ENCODE measurements at places on chromosomes 4 and X. TPM values are rescaled to one million over a fixed set of nuclear protein-coding genes. Genes with fewer than 3 reads are reported as not detected.

REELD1 gene
- not detected for total RNA-seq

TRAM1L1 gene
- total RNA-seq = not detected

PDE6B gene
- 20.1 TPM for total RNA-seq

CCNG2 gene
- total RNA-seq = 31.6 TPM

CLDN34 gene
- total RNA-seq = not detected

TMPRSS11A gene
- total RNA-seq = not detected

CORIN gene
- total RNA-seq = not detected

PFKFB1 gene
- total RNA-seq = 0.27 TPM

GRCh38 chr4:39648213-39648612 is 9.5 kb upstream of the SMIM14 start:
- no peak overlapping the region for H3K27ac ChIP-seq
- no peaks in the 10 kb centered on the region for H3K36me3 ChIP-seq
- H3K27me3 ChIP-seq = no peaks in the 10 kb centered on the region
- no peaks in the 10 kb centered on the region for H3K4me1 ChIP-seq
- no peak for DNase-seq

- H3K4me1 ChIP-seq = no peaks in the 10 kb centered on the region
- DNase-seq = no peak
- H3K36me3 ChIP-seq = no peaks in the 10 kb centered on the region
- H3K27me3 ChIP-seq = no peaks in the 10 kb centered on the region
- no peak overlapping the region for H3K4me3 ChIP-seq
- no peak overlapping the region for H3K27ac ChIP-seq
Observed at GRCh38 chr4:81546777-81547176, 75.1 kb upstream of the RASGEF1B start.

- no peak overlapping the region for H3K4me3 ChIP-seq
- no peaks in the 10 kb centered on the region for H3K4me1 ChIP-seq
- DNase-seq = no peak
- no peaks in the 10 kb centered on the region for H3K27me3 ChIP-seq
- H3K27ac ChIP-seq = no peak overlapping the region
Observed at GRCh38 chr4:88628746-88629145, 36.5 kb downstream of the HERC3 start.

- DNase-seq = no peak
- H3K27ac ChIP-seq = no peak within 1 kb of the TSS
- H3K36me3 ChIP-seq = no peaks in the 10 kb centered on the region
- no peaks in the 10 kb centered on the region for H3K4me1 ChIP-seq
- H3K4me3 ChIP-seq = no peak within 1 kb of the TSS
Observed at GRCh38 chrX:103776546-103776945, at the start of gene PLP1. PLP1 (plus strand) TSS chrX:103776840; CDS start chrX:103776996, 156 bp downstream.

DNA sequence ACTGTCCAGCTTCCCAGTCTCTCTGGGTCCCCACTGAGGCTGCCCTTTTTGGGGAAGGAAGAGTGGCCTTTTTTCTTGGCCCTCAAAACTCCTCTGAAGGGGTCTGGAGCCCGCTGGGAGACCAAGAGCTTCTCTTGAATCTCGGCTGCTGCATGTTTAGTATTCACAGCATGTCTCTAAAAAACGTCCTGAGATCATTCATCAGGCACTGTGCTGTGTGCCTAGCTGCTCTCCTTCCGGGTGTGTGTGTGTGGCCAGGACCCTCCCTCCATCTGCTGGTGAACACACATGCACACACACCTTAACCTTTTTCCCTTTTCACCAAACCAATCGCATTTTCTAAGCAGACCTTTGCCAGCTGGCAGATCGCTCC is 841 bp upstream of the FRMPD3 start:
- H3K27ac ChIP-seq = no peak overlapping the region
- H3K27me3 ChIP-seq = no peaks in the 10 kb centered on the region
- H3K4me3 ChIP-seq = no peak overlapping the region
- DNase-seq = no peak
- no peaks in the 10 kb centered on the region for H3K4me1 ChIP-seq

DNA sequence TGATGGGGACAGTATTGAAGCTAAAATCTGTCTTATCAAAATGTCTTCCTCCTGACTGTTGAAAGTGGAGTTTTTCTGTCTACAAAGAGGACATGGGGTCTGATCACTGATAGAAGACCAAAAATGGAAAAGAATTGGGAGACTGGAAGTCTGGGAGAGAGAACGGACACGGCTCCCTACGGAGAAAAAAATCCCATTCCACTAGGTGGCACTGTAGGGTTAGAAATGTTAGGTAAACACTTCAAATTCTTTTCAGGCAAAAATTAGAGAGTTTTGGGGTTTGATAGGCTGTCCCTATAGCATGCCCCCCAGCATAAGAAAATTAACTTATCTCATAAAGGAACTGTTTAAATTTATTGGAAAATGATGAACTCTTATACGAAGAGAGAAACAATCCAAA is 200.5 kb downstream of the FAM133A start:
- H3K27me3 ChIP-seq = no peaks in the 10 kb centered on the region
- H3K4me1 ChIP-seq = no peaks in the 10 kb centered on the region
- DNase-seq = no peak

DNA sequence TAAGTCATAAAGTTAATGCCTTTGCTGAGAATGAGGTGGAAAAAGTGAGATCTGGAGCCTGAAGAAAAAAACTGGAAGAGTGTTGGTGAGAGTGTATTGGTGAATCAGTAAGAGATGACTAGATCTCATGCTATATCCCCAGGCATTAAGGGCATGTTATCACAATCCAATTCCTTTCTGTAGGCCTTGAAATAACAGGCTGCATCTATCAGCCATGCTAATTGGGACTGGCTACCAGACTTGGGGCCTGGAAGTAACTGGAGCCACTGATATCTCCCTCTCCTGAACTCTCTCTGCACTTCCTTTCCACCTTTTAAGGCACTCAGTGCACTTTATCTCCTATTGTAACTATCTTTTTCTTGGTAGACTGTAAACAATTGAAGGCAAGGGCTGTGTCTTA is 88.8 kb upstream of the HPRT1 start:
- no peak overlapping the region for H3K27ac ChIP-seq
- no peaks in the 10 kb centered on the region for H3K36me3 ChIP-seq
- H3K4me1 ChIP-seq = peaks cover 2% of the 10 kb centered on the region
- no peak overlapping the region for H3K4me3 ChIP-seq
- DNase-seq = no peak

GRCh38 chr4:48944756-48945241 is 38.2 kb upstream of the OCIAD2 start:
- DNase-seq = peak; percentile 68
- no peak overlapping the region for H3K27ac ChIP-seq
- peaks cover 18% of the 10 kb centered on the region for H3K4me1 ChIP-seq
- peak overlapping the region; percentile 25 for H3K4me3 ChIP-seq

DNA sequence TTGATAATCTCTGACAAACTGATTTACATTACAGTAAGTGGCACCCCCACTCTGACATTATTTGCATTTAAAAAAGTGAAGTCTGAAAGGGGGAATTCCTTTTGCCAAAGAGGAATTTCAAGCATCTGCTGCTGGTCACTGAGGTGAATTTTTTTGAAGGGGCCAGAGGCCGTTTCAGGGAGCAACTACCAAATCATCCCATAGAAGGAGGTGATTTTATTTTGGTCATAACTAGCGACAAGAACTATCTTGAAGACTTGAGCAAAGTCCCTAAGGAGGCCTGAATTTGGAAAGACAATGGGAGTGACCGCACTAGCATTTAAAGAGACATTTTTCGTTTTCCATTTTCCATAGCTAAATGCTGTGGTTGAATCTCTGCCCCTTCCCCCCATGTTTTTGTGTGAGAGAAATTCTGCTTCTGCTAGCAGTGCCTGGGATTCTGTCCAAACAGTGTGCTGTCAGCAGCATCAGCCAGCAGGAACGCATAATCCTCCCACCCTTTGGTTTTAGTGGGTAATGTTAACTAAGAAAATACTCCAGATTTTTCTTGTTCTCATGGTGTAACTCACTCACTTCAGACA is 110.1 kb upstream of the MED14 start:
- no peak overlapping the region for H3K4me3 ChIP-seq
- H3K27me3 ChIP-seq = peaks cover 2% of the 10 kb centered on the region
- H3K4me1 ChIP-seq = no peaks in the 10 kb centered on the region
- no peak overlapping the region for H3K27ac ChIP-seq

DNA sequence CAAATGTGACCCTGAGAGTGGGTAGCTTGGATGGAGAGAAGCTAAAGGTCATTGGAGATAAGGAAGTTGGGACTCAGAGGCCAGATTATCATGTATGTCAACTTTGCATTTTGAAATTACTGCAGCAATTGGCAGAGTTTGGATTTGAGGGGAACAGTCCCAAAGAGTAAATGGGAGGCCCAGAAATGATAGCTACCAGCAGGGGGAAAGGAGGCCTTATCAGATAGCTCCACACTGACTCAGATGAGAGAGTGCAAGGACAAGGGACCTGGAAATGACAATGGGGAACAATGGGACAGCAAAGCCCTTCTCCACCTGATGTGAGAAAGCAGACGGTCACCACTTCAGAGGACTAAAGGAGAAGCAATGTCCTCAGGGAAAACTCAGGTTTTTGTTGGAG is 201.5 kb upstream of the JADE1 start:
- H3K27ac ChIP-seq = no peak overlapping the region
- no peaks in the 10 kb centered on the region for H3K36me3 ChIP-seq
- no peaks in the 10 kb centered on the region for H3K4me1 ChIP-seq

DNA sequence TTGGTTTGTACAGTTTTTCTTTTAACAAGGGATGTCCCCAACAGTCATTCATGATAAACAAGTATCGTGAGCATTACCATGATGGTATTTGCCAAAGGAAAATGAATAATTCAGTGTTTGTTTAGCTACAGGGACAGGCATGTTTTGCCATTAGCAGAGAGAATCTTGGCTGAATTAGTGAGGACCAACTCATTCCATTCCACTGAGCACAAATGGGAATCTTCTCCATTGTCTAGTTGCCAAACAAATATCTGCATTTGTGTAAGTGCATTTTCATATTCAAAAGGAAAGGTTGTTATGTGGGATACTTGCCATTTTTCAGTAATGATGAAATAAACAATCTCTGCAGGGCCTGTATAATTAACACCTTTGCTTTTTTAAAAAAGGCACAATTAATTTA is 1762.6 kb downstream of the RPA4 start:
- no peak overlapping the region for H3K27ac ChIP-seq
- H3K4me3 ChIP-seq = no peak overlapping the region
- H3K27me3 ChIP-seq = no peaks in the 10 kb centered on the region
- DNase-seq = no peak
- H3K4me1 ChIP-seq = no peaks in the 10 kb centered on the region
- no peaks in the 10 kb centered on the region for H3K36me3 ChIP-seq

DNA sequence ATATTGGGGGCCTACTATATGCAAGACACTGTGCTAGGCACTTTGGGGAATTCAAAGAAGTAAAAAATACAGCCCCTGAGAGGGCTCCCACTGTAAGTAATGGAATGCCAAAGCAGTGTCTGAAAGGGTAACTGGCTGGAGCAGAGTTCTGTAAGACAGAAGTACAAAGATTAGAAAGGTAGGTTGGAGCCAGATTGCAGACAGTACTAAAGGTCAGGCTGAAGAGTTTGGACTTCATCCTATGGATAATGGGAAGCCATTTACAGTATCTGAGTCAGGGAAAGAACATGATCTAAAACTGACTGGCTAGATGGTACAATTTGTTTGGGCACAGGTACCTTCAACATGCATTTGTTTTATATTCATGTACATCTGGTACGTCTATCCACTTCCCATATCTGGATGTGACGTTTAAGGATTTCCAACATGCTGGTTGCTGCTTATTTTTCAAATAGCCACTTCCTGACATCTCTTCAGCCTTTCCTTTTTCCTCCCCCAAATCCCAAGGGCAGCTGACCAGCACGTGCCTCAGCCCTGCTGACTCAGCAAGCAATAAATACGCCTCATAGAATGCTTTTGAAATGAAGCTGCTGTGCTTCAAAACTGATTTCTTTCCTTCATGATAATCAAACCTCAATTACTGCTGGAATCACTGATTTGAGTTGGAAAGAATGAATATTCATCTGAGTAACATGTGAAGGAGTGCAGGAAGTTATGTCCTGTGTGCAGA is 9.5 kb downstream of the ENOX2 start:
- H3K27me3 ChIP-seq = no peaks in the 10 kb centered on the region
- DNase-seq = no peak
- peaks cover 4% of the 10 kb centered on the region for H3K4me1 ChIP-seq
- no peak overlapping the region for H3K4me3 ChIP-seq
- H3K36me3 ChIP-seq = no peaks in the 10 kb centered on the region

- H3K27ac ChIP-seq = no peak overlapping the region
- H3K4me3 ChIP-seq = no peak overlapping the region
- H3K27me3 ChIP-seq = no peaks in the 10 kb centered on the region
- H3K36me3 ChIP-seq = peaks cover 12% of the 10 kb centered on the region
Observed at GRCh38 chrX:154057791-154058190, 38.1 kb upstream of the IRAK1 start.

- H3K27ac ChIP-seq = no peak overlapping the region
- H3K4me1 ChIP-seq = no peaks in the 10 kb centered on the region
- H3K36me3 ChIP-seq = no peaks in the 10 kb centered on the region
- DNase-seq = no peak
Observed at GRCh38 chrX:107579956-107580355, 48.4 kb upstream of the PRPS1 start.

- DNase-seq = no peak
- no peak overlapping the region for H3K4me3 ChIP-seq
- no peaks in the 10 kb centered on the region for H3K27me3 ChIP-seq
- no peaks in the 10 kb centered on the region for H3K36me3 ChIP-seq
Observed at GRCh38 chr4:8370106-8370787, 70.3 kb downstream of the ACOX3 start.

DNA sequence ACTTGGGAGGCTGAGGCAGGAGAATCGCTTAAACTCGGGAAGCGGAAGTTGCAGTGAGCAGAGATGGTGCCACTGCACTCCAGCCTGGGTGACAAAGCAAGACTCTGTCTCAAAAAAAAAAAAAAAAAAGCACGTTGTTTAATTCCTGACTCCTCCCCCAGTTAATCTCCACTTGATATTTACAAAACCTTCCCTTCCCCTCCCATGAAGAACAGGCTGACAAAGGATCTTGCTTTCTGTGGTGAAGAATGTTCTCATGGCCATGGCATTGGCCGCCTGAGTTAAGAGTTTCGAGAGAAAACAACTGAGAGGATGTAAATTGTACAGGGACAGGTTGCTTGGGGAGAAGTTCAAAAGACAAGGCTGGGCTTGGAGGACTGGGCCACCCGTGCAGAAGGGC is 168.2 kb upstream of the BCOR start:
- DNase-seq = no peak
- H3K27ac ChIP-seq = no peak overlapping the region
- H3K27me3 ChIP-seq = no peaks in the 10 kb centered on the region
- no peak overlapping the region for H3K4me3 ChIP-seq
- H3K36me3 ChIP-seq = no peaks in the 10 kb centered on the region

- no peak overlapping the region for H3K27ac ChIP-seq
- H3K27me3 ChIP-seq = no peaks in the 10 kb centered on the region
- no peak overlapping the region for H3K4me3 ChIP-seq
- H3K36me3 ChIP-seq = no peaks in the 10 kb centered on the region
- H3K4me1 ChIP-seq = no peaks in the 10 kb centered on the region
Observed at GRCh38 chr4:169164669-169165415, 105.9 kb downstream of the SH3RF1 start.

DNA sequence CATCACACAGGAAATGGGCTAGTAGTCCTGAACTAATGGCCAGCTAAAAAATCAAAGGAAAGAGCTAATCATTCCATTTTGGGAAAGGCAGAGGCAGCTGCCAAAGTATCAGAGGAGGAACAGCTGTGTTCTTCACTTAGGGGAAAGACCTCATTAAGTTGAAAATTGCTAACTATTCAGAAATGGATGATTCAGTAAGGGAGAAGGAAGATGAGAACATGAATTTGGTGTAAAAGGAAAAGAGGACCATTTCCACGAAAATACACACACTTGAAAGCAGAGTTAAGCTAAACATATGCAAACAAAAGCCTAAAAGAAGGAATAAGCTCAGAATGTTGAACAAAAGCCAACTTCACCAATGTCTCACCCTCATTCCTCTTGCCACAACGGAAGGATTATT is 90.4 kb downstream of the PCDH19 start:
- H3K4me1 ChIP-seq = no peaks in the 10 kb centered on the region
- DNase-seq = no peak
- no peak overlapping the region for H3K27ac ChIP-seq
- H3K4me3 ChIP-seq = no peak overlapping the region
- H3K36me3 ChIP-seq = no peaks in the 10 kb centered on the region

All from naive thymus-derived CD4-positive, alpha-beta T cell (primary cell).